ENCODE measurements at places on chromosomes 1 and 21. TPM values are rescaled to one million over a fixed set of nuclear protein-coding genes. Genes with fewer than 3 reads are reported as not detected.

DNA sequence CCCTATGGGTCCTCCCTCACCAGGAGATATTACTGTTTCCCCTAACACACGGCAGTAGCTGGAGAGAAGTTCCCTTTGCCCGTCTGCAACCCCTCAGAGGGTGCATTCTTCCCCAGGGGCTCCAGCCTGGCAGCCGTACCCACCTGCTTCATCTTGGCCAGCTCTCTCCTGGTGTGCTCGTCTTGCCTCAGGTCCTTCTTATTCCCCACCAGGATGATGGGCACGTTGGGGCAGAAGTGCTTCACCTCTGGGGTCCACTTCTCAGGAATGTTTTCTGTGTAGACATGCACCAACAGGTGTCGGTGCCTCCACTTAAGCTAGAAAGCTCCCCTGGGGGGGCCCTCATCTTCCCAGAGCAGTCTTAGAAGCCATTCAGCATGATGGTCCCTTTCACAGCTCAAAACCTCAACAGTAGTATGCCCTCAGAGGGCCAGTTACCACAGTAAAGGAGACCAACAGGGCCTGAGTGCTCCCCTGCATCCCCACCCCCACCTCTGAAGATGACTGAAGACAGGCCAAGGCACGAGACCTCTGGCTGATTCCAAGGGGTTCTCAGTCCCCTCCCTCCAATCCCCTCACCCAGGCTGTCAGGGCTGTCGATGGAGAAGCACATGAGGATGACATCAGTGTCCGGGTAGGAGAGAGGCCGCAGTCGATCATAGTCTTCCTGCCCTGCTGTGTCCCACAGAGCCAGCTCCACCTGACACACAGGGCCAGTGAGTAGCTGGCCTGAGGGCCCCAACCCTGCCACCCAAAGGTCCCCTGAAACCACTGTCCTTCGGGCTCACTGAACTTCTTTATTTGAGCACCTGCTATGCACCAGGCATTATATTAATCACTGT is 4.3 kb downstream of the RHOC start:
- no peaks in the 10 kb centered on the region for H3K27me3 ChIP-seq
- no peaks in the 10 kb centered on the region for H3K36me3 ChIP-seq
- no peak overlapping the region for H3K4me3 ChIP-seq
- no peak overlapping the region for H3K27ac ChIP-seq
- peaks cover 41% of the 10 kb centered on the region for H3K4me1 ChIP-seq
- DNase-seq, result no peak

Gene SLC45A1
- total RNA-seq, result 1.3 TPM

Gene RIIAD1
- total RNA-seq, result not detected

Gene TENT5C
- total RNA-seq, result 3.7 TPM

Gene FAM167B
- 0.56 TPM for total RNA-seq

DNA sequence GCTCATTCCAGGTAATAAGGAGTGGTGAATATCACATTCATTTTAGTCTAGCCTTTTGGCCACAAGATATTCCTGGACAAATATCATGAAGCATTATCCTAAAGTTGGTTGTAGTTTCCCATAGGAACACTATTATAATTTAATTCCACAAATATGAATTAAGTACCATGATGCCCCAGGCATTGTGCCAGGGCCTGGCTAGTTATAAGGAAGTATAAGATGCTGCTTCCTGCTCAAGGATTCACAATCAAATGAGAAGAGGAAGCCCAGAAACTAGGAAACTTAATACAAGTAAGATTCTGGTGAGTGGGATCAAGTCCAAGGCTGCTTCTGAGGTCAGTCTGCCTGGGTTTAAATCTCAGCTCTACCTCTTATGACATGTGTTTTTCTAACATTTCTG is 30.6 kb upstream of the ZP4 start:
- H3K27ac ChIP-seq, result no peak overlapping the region
- no peaks in the 10 kb centered on the region for H3K4me1 ChIP-seq
- no peak for DNase-seq
- H3K27me3 ChIP-seq, result no peaks in the 10 kb centered on the region
- no peak overlapping the region for H3K4me3 ChIP-seq

DNA sequence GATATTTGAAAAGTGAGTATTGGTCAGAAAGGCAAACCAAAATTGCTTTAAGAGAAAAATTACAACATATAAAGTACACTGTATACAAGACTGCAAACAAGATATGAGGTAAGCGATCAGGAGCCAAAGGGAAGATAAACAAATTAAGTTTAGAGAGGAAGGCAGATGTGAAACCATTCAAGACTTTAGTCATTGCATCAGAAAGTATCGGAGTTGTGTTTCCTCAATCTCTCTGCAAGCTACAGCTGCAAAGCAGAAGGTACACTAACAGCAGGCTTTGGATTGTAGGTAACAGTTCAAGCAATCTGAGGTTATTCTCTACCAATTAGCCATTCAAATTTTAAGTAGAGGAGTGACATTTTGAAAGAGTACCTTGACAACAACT is 21.3 kb upstream of the TLCD4 start:
- no peaks in the 10 kb centered on the region for H3K4me1 ChIP-seq
- no peak overlapping the region for H3K4me3 ChIP-seq
- no peak overlapping the region for H3K27ac ChIP-seq

Gene C1orf115
- 2.1 TPM for total RNA-seq

Gene RAB29
- total RNA-seq, result 41.3 TPM

Gene FLG
- total RNA-seq, result not detected

Measured in naive thymus-derived CD4-positive, alpha-beta T cell (primary cell).